ENCODE measurements at places on chromosomes 5 and 9. TPM values are rescaled to one million over a fixed set of nuclear protein-coding genes. Genes with fewer than 3 reads are reported as not detected.

Gene PALM2AKAP2
- 0.14 TPM for total RNA-seq

Gene PHF24
- 0.07 TPM for total RNA-seq

Gene SMIM33
- total RNA-seq = not detected

Gene AGTPBP1
- 5.9 TPM for total RNA-seq

DNA sequence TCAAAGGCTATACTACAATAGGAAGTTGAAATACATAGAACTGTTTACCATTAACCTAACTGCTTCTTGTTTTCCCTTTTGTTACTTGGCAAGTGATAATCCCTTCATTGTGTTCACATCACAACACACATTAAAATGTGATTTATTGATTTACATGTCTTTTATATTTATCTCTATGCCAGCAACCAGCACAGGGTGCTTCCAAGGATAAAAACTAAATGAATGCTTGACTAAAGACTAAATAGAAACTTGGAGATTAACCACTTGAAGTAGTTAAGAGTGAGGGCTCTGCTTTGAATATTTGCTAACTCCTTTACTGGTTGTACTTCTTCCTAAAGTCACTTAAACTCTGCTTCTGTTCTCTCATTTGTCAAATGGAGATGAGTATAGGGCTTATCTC, 1730.6 kb downstream of the EFNA5 start:
- DNase-seq = no peak

- DNase-seq = no peak
Observed at GRCh38 chr9:127182901-127183746, 60.7 kb upstream of the ANGPTL2 start.

GRCh38 chr5:136016945-136017530, 11.8 kb upstream of the TGFBI start:
- peak; percentile 94 for DNase-seq

DNA sequence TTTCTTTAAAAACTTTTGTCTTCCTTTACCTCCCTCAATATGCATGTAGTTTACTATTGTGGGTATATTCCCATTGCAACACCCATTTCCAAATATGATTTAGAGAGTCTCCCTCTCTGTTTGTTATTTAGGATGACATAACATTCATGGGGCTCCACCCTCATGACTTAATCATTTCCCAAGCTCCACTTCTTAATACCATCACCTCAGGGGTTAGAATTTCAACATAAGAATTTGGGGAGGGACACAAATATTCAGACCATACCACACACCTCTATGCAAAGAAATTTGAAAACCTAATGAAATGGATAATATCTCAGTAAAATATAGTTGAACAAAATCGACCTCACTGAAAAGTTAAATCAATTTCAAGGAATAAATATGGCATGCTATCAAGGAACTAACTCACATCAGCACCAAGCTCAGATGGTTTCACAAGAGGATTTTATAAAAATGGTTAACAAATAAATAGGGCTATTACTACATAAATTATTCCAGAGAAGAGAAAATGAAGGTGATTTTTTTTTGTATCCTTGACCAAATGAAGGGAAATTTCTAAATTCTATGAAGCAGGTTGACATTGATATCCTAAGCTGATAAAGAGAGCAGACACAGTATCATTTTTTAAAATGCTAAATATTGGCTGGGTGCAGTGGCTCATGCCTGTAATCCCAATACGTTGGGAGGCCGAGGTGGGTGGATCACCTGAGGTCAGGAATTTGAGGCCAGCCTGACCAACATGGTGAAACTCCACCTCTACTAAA, 20.2 kb upstream of the UBTD2 start:
- DNase-seq = peak; percentile 59

DNA sequence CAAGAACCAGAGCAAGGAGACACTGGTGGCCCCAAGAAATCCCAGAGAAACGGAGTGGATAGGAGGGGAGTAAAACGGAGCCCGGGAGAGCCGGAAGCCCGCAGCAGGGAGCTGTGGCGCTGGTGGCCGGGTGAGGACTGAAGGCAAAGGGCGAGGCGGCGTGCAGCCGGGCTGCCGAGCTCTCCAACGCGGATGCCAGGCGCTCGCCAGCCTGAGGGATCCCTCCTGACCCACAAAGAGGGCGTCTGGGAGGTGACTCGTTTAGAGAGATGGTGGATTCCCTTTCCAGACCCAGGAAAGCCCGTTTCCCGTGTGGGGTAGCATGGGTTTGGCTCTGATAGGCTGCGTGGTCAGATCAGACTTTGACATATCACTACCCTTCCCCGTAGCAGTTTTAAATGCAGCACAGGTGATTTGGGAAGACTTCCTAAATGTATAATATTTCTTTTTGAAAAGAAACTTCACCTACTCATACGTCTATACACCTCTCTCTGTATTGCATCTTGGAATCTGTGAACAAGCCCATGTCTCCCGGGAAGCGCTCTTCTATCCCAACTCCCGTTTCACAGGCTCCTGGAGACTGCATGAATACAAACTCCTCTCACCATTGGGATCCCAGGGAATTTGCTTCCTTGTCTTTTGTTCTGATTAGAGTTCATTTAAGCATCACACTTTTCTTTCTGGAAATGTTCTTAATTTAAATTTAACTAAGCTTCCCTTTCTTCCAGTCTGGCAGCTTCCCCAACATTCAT, 158.1 kb downstream of the C9orf152 start:
- DNase-seq = no peak

- peak; percentile 30 for DNase-seq
Observed at GRCh38 chr9:86099701-86100364, 475 bp upstream of the GOLM1 start.

GRCh38 chr5:145803112-145804004, 31.8 kb downstream of the PRELID2 start:
- no peak for DNase-seq

GRCh38 chr9:21556581-21557427, 74.7 kb upstream of the IFNE start:
- DNase-seq = peak; percentile 51

- no peak for DNase-seq
Observed at GRCh38 chr9:127165116-127165515, 42.7 kb upstream of the ANGPTL2 start.

GRCh38 chr5:138224712-138225111, 11.6 kb upstream of the CDC23 start:
- DNase-seq = no peak

- DNase-seq = no peak
Observed at GRCh38 chr5:65261499-65261898, 220.2 kb downstream of the ADAMTS6 start.

- DNase-seq = no peak
Observed at GRCh38 chr9:105076729-105077128, 148.8 kb upstream of the ABCA1 start.
